ENCODE measurements at places on chromosomes 5 and 9. TPM values are rescaled to one million over a fixed set of nuclear protein-coding genes. Genes with fewer than 3 reads are reported as not detected.
A peak's percentile ranks its signal among the peaks of the same experiment; 100 is the strongest.

DNA sequence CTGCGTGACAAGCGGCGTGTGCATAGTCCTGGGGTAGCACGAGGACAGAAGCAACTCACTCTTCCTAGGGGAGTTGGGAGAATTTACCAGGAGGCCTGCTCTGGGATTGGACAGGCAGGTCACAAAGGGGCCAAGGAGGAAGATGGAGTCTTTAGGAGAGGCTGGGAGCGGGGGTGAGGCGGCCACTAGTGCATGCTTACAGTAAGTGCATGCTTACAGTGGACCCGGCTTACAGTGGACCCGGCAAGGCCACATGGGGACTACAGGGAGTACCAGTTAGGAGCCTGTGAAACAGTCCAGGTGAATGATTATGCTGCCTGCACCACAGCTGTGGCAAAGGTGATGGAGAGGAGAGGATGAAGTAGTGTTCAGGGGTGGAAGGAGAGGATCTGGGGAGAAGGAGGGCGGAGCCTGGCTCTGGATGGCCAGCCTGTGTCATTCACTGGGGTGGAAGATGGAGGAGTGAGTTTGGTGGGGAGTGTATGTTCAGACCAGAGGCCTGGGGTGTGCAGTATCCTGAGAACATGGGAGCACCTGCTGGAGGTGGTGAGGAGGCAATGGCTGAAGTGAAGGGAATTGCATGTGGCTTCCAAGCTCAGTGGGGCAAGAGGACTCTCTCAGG, 78.7 kb downstream of the CRB2 start:
- no peak for DNase-seq

DNA sequence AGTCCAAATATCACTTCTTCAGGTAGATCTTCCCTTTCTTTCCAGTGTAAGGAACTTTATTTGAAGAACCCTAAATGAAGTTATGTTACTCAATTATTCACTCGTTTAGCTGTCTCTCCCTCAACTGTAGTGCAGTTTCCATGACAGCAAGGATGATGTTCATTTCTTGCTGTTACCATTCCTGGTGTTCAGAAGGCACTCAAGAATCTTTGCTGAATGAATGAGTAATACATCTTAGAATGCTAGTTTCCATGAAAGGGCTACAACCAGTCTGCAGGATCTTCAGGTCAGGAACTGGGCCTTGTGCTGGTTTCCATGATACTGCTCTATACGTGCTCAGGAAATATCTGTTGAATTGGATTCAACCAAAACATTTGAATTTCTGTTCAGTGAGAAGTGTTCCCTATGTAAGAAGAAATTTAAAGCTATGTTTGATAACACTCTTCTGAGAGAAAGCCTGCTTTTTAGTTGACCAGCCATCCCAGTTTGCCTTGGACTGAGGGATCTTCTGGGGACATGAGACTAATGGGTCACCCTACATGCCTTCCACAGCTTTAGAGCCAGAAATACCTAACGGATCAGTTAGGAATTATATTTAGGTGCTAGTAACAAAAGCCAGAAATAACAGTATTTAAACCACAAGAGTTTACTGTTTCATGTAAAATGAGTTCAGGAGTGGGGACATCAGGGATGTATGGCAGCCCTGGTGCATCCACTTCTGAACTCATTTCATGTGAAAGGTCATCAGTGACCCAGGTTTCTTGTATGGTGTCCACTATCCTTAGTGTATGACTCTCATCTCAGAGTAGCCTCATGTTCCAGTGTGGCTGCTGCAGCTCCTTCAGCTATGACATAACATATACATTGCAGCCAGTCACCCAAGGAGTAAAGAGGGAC, 500.1 kb upstream of the SGCD start:
- no peak for DNase-seq

Gene PPP1R26
- total RNA-seq = 12.3 TPM

DNA sequence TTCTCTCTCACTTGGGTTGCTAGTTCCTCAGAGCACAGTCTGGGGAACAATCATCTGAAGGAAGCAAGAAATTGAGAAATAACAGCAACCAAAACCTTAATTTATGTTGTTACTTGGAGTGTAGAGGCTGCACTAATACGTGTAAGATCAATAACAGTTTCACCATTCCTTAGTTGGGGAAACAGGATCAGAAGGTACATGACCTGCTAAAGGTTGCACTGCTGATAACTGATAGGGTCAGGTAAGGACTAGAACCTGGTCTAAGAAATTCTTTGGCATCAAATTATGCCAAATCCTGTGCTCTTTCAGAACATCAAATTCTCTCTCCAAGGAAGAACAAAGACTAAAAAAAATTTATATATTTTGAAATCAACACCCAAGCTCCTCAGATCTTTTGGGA, 278.6 kb upstream of the C9orf72 start:
- no peak for DNase-seq

Gene IRX1
- 200 TPM for total RNA-seq

- DNase-seq = no peak
Measured at GRCh38 chr9:93479726-93480125, 26.3 kb upstream of the FAM120AOS start.

GRCh38 chr5:135073761-135074345, 39.8 kb upstream of the PITX1 start:
- DNase-seq = no peak

DNA sequence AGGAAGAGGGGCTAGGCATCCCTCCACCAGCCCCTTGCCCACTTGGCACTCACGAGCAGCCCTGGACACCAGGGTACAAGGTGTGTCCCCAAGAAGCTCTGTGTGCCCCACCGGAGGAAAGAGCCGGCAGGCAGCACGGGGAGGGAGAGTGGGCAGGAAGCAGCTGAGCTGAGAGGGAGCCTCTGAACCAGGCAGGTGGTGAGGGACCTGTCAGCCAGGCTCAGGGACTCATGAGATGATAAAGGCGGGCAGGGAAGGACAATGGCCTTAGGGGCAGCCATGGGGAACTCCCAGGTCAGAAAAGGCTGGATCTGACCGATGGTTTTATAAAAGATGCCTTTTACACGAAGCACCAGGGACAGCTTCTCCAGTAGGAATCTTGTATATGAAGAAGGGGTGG, 112.0 kb downstream of the VAV2 start:
- DNase-seq = no peak

DNA sequence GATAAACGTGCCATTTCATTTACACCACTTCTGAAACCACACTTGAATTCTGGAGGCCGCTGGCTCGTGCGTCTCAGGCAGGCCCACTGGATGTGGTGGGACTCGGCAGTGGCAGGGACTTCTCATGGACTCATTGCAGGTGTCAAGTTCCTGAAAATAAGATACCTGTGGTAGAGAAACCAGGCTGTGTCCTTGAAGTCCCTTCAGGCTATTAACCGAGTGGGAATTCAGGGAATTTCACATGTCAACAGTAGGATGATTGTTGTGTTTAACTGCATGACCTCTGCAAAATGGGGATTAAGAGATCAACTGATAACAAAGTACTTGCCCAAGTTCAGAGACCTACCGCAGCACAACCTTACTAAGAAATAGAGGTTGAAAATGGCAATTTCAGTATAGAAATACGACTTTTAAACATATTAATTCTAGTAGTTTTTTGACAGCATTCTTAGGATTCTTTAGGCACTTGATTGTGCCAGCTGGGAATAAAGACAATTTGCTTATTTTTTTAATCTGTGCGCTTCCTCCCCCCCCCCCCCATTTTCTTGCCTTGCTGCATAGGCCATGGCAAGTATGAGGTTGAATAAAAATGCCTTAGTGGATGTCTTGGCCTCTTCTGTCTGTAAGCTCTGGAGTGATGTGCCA, 26.8 kb downstream of the TRIP13 start:
- DNase-seq = no peak

Gene FRRS1L
- under 0.01 TPM for total RNA-seq

DNA sequence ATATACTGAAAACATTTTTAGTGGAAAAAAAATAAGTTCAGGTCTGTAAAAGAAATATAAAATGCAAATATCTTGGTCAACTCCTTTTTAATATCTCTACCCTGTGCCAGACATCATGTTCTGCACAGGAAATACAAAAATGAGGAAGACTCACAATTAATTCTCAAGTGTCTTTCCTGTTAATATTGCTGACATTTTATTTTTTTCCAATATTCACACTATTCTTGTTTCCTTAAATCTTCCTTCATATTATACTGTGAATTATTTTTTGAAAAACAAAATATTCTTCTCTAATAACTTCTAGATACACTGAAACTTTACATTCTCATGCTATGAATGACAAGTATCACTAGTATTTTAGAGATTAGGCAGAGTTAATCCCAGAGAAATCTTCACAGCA, 334.7 kb upstream of the FTMT start:
- DNase-seq = no peak

- no peak for DNase-seq
Measured at GRCh38 chr9:137097761-137098462, 11.1 kb downstream of the MAN1B1 start.

Gene ITGA1
- total RNA-seq = 14.6 TPM

Gene ENTR1
- 28.5 TPM for total RNA-seq

GRCh38 chr9:121581786-121582600, 69.4 kb upstream of the DAB2IP start:
- no peak for DNase-seq

GRCh38 chr5:181261320-181262049, 542 bp upstream of the TRIM52 start:
- DNase-seq = peak; percentile 64

DNA sequence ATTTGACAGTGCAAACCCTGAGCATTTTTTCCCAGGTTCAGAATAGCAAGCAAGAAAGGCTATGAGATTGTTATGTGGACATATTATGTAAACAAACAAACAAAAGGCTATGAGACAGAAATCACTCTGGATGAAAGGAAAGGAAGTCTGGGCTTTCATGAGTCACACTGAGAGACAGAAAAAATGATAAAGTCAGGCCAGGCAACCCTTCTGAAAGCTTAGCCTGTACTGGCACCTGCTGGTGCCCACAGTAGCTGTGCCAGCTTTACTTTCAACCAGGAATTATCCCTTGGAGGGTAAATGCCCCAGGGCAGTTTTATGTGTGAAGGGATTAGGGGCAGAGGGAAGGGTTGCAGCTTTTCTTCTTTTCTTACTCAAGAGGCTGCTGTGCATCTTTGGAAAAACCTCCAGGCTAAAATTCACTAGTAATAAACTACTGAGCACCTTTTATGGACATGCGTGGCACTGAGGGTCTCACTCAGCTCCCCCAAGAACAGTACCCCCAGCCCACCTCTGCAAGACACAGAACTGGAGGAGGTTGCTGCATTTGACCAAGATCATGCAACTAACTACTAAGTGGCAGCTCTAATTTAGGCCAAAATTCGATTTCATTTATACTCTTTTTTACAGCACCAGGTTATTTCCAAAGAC, 41.7 kb downstream of the ACTL7B start:
- DNase-seq = peak; percentile 71

Gene SPINK13
- total RNA-seq = not detected

DNA sequence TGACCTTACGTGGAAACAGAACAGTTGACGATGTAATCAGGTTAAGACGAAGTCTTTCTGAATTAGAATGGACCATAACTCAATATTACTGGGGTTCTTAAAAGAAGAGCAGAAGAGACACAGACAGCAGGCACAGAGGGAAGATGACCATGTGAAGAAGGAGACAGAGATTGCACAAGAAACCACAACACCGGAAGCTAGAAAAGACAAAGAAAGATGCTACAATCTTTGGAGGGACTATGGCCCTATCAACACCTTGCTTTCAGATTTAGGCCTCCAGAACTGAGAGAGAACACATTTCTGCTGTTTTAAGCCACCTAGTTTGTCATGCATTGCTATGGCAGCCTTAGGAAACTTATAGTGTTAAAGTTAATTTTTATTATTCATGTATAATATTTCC, 27.1 kb downstream of the CDH9 start:
- no peak for DNase-seq

Gene OTULINL
- 5.1 TPM for total RNA-seq

- no peak for DNase-seq
Measured at GRCh38 chr5:120043431-120043830, 414.1 kb downstream of the FAM170A start.

DNA sequence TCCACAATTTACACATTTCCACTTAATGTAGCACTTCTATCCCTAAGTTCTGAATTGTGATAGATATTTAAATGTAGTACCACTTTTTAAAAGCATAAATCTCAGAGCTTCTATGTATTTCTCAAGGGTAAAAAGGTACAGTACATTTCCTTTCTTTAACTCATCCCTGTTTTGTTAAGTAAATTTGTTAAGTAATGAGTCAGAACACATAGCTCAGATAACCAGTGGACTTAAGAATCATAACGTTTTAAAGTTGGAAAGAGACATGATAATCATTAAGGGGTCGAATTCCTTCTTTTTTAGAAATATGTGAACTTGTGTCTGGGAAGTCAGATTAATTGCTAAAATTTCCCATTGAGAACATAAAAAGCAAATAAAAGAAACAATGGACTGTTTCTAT, 810.2 kb upstream of the NUDT12 start:
- DNase-seq = no peak

DNA sequence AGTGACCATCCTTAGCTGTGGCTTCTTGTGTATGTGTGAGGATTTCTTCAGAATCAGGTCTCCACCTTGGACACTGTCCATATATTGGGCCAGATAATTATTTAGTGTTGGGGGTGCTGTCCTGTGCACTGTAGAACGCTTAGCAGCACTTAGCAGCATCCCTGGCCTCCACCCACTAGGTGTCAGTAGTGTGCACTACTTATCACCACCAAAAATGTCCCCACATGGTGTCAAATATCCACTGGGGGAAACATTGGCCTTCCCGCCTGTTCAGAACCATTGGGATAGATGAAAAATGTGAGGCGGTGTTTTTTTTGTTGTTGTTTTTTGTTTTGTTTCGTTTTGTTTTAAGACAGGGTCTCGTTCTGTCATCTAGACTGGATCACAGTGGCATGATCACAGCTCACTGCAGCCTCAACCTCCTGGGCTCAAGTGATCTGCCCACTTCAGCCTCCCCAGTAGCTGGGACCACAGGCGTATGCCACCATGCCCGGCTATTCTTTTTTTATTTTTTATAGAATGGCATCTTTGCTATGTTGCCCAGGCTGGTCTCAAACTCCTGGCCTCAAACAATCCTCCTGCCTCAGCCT, 67.7 kb downstream of the TENT4A start:
- no peak for DNase-seq

- DNase-seq = no peak
Measured at GRCh38 chr9:130451004-130451390, 6.2 kb downstream of the ASS1 start.

DNA sequence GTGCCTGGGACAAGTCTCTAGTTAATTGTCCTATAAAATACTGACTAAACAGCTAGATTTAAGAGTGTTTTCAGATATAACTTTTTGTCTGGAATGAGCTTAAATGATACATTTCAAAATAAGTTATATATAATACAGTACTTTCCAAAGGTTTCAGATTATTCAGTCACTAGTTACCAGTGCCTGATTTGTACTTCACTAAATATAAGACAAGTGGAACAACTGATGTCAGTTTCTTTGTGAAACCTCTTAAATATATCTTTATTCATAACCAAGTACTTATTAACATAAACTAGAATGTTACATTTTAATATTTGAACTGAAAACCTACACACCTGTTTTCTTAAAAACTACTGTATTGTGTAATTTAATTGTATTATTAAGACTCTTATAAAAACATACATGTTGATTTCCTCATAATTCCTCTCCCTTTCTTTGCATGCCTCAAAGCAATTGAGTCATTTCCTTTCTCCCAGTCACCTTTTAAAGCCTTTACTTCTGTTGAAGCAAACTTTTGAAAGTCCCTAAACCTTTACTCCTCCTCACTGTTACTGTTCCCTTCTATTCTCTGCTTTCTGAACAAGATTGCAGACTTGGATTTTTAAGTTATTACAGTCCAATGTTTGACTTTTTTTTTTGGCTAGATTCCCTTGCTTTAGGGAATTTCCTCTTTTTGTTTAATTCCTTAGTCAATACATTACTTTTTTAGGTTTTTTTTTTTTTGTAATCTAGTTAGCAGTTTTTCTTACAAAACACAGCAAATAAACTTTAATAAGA, 8.7 kb upstream of the SEMA6A start:
- DNase-seq = peak; percentile 82

GRCh38 chr9:27784847-27785713, 211.8 kb upstream of the C9orf72 start:
- peak; percentile 94 for DNase-seq
